ENCODE measurements at places on chromosomes 16 and 17.
A peak's percentile ranks its signal among the peaks of the same experiment; 100 is the strongest.

DNA sequence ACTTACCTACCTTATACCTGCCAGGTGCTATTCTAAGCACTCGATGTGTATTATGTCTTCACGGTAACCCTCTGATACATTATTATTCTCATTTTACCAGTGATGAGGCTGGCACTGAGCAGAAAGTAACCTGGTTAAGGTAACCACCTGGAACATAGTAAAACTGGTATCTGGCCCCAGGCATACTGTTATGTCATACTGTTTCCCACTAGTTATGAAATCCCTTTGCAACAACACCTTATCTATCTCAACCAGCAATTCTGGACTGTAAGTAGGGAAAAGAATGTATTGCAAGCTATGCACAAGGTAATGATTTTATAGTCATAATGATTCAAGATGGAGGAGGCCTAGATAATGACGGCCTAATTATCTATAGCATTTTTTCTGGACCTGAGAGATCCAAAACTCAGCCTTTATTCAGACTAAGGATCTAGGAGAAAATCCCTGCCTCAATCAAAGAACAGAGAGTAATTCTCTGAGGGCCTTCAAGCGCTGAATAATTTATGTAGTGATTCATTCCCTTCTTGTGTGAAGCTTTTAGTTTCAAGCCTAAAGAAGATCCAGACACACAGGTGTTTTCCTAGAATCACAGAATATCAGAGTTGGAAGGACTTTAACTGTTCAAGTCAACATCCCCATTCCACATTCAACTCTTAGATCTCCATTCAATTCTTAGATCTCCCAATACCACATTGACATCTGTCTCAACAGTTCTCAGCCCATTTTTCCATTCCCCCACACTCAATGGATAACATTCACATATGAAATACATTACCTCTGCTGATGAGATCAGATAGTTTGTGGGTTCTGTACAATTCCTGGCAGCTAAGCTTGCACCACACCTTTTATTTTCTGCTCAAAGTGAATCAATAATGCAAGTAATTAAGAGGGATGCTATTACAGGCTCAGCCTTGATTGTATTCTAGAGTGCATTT is 14.9 kb upstream of the MMD start:
- no peak for DNase-seq

DNA sequence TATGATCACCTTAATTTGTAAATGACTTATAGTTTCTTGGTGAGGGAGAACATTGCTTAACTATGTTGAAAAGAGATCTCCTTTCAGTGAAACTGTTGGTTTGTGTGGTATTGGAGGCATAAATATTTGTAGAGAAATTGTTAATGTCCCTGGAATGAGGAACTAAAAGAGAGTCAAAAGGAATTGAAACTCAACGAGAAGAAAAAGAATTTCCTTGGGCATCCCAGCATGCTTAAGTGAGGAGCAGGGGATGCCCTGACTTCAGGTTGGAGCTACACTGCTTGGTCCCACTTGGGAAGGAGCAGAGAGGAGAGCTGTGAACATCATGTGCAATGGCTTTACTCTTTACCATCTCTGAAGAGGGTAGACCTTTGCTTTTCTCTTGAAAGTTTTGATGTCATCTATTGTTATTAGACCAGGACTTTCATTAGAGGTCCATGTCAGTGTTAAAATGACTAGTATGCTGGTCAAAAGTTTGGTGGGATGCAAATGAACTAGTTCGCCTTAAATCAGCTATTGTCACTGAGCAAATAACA is 21.7 kb downstream of the KRT23 start:
- no peak for DNase-seq

GRCh38 chr16:56643080-56643778 is 4.8 kb downstream of the MT1A start:
- DNase-seq, result no peak

DNA sequence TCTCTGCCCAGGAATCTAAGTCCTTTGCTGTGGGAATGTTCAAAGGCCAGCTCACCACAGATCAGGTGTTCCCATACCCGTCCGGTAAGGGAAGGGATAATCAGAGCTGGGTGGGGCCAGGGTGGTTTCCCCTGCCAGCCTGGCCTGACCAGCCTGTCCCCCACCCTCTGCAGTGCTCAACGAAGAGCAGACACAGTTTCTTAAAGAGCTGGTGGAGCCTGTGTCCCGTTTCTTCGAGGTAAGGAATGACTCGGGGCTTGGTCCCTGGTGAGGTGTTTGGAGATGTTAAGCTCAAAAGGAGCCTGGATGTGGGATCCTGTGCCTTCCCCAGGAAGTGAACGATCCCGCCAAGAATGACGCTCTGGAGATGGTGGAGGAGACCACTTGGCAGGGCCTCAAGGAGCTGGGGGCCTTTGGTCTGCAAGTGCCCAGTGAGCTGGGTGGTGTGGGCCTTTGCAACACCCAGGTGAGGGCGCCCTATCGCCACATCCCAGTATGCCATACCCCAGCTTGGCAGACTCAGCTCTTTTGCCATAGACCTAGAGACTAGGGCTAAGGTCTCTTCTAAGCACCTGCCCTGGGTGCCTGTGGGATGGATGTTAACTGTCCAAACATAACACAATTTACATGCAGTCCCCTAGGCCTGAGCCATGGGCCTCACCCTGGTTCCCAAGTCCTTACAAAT is 997 bp downstream of the ACADVL start:
- DNase-seq, result no peak

- DNase-seq, result no peak
Measured at GRCh38 chr16:86219655-86220445, 290.5 kb upstream of the FOXF1 start.

DNA sequence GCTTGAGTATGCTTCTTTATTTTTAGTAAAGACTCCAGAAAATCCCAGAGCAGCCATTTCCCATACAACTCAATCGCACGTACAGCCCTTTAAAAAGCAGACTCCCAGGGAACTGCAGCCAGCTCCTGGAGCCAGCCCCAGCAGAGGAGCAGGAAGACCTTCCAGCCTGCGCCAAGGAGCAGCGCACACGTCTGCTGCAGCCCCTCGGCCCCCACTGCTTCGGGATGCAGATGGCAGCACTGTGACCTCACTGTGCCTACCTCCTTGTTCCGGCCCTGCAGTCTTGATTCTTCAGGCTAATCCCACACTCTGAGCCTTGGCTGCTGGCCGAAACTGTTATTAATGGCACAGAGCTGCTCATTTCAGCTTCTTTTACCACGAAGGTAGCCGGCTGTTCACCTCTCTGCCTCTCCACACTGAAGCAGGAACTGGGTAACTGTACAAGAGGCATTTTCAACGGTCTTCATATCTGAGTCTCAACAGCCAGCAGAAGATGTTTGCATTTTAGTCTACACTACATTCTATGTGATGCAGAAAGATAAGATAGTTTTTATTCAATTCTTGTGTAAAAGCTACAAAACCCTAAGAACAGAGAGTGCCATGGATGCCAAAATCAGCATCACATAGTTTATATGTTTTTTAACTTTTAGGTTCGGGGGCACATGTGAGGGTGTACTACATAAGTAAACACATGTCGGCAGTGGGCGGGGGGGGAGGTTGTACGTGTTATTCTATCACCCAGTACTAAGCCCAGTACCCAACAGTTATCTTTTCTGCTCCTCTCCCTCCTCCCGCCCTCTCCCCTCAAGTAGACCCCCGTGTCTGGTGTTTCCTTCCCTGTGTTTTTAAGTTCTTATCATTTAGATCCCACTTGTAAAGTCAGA is 130.9 kb downstream of the ANKRD11 start:
- no peak for DNase-seq

DNA sequence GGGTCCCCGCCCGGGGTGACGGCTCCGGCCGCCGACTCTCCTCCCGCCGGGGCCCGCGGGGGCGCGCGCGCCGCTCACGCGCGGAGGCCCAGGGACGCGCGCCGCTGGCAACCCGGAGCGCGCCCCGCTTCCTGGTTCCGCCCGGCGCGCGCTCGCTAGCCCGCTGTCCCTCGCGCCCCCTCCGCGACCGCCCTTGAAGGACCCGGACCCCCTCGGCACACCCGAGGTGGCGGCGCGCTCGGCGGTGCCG is at the start of gene STAT5B:
Gene STAT5B, minus strand, starts transcription at position 33 of the 250 bp plus-strand sequence. CDS start 44,264 bp downstream, outside the sequence.
- peak; percentile 37 for DNase-seq

- DNase-seq, result no peak
Measured at GRCh38 chr16:71867939-71868338, 16.0 kb downstream of the ZNF821 start.

- DNase-seq, result peak; percentile 66
Measured at GRCh38 chr16:35506018-35506897, 2046.8 kb downstream of the TP53TG3F start.

DNA sequence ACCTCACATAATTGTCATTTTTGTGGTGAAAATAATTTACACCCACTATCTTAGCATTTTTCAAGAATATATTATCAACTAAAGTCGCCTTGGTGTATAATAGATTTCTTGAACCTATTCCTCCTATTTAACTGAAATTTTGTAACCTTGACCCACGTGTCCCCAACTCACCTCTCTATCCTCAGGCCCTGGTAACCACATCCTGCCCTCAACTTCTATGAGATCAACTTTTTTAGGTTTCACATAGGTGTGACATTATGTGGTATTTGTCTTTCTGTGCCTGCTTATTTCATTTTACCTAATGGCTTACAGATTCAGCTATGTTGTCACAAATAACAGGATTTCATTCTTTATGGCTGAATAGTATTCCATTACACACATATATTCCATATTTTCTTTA is 73.0 kb upstream of the CNTNAP4 start:
- DNase-seq, result no peak

DNA sequence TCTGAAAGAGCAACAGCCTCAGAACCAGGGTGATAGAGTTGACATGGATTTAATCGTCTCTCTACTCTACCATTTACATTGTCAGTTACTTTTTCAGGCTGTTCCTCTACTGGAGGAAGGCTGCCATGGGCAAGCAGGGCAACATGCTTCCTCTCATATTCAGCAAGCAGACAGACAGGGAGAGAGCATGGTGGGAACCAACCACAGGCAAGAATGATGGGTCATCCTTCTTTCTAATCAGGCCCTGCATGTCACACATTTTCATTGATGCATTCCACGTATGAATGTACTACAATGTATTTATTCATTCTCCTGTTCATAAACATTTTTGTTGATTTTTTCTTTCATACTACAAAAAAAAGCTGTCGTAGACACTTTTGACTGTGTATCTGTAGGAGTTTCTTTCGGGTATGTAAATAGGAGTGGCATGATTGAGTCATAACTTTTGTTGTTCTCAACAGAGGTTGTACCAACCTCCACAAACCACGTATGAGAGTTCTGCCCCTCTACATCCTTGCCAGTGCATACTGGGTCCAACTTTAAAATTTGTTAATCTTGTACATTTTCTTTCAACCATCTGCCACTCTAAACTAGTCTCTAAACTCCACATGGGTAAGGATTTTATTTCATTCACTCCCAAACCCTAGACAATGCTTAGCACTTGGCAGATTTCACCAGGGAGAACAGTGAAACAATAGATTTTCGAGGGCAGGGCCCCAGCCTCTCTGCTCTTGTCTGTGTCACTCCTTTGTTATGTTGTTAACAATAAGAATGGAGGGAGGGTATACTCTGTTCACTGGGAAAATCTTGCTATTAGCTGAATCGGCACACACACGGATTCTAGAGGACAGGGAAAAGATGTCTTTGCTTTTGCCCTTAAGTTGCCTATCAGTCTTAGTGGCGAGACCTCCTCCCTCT is 58.7 kb downstream of the CMC2 start:
- DNase-seq, result no peak

DNA sequence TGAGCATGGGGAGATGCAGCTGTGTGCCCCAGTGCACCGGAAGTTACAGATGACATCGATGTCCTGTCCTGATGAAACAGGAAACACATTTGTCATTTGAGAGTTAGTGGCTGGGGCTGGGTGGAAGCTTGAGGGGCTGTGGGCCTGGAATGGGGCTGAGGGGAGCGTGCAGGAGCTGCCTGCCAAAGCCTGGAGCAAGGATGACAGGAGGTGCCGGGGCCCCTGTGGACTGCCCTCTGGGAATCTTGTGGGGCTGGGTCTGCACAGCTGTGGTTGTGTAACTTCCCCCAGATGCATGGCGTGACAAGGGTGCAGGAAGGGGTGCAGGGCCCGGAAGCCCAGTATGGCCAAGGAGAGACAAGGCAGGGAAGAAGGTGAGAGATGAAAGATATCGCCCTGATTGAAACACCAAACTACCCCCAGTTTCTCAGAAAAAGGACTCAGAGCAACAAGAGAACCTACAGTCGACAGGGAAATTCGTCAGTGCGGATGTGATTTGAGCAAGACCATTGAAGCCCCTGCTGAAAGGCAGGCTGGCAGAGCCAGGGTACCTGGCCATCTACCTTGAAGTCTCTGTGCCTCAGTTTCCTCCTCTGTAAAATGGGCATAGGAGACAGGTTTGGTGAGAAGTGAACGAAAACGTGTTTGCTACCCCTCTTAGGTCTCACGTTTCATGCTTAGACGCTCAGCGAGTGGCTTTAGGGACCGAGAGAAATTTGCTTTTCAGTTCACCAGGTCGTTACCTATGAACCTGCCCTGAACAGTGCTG is 8.8 kb downstream of the MMP25 start:
- DNase-seq, result no peak

- DNase-seq, result no peak
Measured at GRCh38 chr17:74875155-74875976, 2.6 kb upstream of the FDXR start.

DNA sequence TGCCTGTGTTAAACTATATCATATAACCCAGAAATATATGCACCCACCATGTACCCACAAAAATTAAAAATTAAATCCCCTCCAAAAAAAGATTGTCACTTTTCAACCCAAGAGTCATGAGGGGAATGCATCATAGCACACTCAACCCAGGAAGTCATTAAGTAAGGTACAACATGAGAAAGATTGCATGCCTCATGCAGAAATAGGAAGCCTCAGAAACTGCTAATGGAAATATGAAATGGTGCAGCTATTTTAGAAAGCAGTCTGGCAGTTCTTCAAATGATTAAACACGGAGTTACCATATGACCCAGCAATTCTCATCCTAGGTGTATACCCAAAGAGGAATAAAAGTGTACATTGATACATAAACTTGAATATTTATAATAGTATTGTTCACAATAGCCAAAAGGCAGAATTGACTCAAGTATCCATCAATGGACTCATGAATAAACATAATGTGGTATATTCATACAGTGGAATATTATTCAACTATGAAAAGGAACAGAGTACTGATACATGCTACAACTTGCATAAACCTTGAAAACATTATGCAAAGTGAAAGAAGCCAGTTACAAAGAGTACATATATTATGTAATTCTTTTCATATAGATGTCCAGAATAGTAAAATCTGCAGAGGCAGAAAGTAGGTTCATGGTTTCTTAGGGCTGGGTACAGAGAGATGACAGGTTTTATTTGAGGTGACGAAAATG is 70.4 kb downstream of the TMEM100 start:
- no peak for DNase-seq

DNA sequence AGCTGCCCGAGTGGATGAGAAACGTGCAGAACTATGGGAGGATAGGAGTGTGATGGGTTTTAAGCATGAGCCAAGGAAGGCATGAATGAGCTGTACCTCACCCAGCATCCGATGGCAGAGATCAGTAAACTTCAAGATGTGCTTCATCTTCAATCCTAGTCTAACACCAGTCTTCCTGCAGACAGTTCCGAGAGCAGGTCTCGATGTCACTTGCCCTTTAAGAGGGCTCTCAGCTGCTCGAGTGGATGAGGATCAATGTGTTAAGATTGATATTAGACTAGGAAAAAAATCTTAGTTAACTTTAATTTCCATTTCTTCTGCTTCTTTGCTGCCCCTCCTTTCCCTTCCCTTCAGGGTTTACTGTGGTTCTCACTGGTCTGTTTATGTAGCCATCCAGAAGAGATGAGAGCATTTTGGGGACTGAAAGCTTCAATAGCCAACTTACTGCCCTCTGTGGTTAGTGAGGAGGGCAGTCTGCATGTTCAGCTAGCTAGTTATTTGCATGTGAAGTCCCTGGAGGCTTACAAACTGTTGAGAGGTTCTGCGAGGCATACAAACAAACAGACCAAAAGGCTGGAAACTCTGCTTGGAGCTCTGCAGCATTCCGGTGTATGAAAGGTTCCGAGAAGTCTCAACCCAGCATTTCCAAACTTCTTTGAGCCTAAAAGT is 15.3 kb downstream of the KLHL36 start:
- no peak for DNase-seq

Measured in NCI-H2171 (cell line).